GM12891 (cell line): ENCODE measurements at places on chromosomes 1 and 21.
A peak's percentile ranks its signal among the peaks of the same experiment; 100 is the strongest.

- no peak for DNase-seq
Measured at GRCh38 chr1:35386959-35387358, 118.5 kb downstream of the ZMYM4 start.

DNA sequence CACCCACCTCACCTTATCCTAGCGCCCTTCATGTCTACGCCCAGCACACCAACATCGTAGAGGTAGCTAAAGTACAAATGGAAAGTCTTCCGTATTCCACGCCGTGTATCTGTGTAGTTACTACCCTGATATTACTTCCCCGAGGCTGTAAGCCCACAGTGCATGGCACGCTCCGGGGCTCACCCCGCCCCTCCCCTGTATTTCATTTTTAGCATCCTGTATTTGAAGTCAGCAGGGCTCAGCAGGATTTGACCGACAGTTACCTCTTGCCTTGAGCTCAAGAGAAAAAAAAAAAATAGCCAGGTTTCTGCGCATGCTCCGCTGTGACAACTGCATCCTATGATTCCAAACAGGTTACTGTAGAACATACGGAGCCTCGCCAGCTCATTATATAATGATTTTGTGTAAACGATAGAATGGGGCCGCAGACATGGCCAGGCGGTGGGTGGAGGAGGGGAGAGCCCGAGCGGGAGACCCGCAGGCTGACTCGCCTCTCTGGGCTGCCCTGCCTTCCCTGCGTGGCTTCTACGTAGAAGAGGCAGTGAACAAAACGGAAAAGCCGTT lies 1.3 kb downstream of the ABCG1 start:
- no peak for DNase-seq

DNA sequence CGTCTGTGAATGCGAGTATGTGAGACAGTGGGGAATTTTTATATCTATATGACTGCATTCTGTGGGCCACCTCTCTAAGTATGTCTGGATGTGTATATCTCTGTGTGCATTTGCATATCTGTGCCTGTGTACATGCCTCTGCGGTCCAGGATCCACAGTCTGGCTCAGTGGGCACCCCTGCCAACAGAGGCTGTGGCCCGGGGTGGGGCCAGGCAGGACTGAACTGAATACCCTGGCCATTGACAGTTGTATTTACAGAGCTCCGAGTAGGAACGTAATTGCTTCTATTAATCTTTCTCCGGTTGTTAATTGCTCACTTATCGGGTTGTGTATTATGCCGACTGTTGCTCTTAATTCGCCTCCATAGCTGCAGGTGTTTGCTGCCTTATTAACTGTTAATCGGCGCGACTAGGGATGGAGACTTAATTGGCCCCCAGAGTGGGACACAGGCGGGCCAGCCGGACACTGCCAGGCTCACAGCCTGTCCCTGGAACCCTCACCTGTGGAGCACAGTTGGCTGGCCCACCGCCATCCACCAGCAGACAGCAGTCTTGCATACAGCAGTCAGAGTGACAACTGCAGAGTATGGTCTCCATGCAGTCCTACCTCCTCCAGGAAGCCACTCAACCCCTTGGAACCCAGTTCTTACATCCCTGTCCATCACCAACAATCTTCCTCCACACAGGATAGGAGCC lies 22.4 kb upstream of the ADGRB2 start:
- no peak for DNase-seq

DNA sequence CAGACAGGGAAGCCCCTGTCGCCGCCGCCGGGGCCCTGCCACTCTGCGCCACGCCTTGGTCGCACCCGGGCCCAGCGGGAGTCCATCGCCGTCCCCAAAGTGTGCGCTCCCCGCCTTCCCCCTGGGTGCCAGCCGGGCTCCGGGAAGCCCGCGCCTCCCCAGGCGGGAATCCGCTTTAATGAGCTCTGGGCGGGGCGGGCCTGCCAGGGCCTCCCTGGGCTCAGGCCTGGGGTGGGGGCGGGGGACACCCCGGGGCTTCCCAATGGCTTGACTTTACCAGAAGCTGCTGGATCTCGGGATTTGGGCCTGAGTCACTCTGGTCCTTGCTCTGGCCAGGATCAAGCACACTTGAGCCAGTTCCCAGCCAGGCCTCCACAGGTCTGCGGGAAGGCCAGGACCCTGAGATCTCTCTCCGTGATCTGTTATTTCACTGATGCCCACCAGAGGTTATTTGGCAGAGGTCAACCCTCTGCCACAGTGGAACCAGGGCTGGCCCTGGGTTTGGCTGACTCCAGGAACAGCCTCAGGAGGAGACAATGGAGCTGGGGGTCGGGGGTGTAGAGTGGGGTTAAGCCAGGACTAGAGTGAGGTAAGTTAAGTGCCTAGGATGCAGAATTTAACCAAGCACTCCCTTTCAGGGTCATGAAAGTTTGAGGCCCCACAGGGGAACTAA lies 178.4 kb upstream of the EDN2 start:
- DNase-seq = peak; percentile 49

GRCh38 chr1:89739013-89739843 lies 81.6 kb upstream of the LRRC8D start:
- no peak for DNase-seq

GRCh38 chr1:45107782-45108181 lies 95.7 kb downstream of the UROD start:
- DNase-seq = no peak

DNA sequence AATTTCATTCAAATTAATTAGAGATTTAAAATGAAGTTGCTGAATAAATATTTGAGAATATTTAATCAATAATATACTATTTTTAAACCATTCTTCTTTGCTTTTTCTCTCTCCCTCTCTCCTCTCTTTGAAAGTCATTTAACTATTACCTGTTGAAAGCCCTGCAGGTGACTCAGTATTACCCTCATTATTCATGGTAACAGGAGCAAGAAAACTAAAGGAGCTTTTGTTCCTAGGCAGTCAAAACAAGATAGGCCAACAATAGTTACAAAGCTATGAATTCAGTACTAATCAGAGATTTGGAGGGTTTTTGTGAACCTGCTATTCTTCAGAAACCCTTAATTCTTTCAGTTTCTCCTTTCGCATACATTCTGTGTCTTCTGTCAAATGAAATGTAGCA lies 721.3 kb upstream of the NCAM2 start:
- DNase-seq = no peak

DNA sequence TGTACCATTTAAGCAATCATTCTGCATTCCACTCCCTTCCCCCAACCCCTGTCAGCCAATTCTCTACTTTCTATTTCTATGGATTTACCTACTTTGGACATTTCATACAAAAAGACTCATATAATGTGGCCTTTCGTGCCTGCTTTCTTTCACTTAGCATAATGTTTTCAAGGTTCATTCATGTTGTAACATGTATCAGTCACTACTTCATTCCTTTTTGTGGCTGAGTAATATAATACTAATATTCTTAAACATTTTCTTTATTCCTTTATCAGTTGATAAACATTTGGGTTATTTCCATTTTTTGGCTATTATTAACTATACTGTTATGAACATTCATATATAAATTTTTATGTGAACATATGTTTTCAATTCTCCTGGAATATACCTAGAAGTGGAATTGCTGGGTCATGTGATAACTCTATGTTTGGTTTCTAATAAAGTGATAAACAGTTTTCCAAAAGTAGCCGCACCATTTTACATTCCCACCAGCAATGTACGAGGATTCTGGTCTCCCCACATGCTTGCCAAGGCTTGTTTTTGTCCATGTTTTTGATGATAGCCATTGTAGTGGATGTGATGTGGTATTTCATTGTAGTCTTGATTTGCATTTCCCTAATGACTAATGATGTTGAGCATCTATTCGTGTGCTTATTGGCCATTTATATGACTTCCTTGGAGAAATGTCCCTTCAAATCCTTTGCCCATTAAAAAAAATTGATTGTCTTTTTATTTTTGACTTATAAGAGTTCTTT lies 61.9 kb upstream of the GNG12 start:
- no peak for DNase-seq

- no peak for DNase-seq
Measured at GRCh38 chr1:43387976-43388599, 1.5 kb downstream of the MED8 start.

DNA sequence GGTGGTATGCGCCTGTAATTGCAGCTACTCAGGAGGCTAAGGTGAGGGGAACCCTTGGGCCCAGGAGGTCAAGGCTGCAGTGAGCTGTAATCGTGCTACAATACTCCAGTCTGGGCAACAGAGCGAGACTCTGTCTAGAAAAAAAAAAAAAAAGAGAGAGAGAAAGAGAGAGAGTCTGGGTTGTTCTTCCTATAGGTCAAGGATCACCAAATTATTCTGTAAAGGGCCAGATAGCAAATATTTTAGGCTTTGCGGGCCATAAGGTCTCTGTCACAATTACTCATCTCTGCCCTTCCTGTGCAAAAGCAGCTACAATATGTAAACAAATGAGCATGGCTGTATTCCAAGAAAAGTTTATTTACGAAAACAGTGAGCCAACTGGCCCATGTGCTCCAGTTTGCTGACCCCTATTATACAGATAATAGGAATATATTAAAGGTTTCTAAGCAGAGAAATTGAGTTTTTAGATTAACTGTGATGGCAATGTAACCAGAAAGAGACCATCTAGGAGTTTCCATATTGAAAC lies 2.1 kb downstream of the SASS6 start:
- no peak for DNase-seq

DNA sequence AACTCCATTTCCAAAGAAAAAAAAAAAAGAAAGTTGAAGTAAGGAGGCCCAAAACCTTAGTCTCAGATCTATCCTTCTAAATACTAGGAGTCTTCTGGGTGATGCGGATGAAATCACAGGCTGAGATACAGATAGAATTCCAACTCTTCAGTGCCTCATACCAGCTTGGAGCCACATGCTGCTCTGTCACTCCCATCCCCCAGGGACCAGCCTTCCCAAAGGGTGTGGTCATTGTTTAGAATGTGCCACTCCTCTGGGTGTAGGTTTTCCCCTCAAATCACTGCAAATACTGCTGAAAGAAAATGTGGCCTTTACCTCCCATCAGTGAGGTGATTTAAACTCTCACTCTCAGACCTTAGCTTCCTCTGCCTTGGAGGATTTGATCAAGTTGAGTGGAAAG lies 112.9 kb downstream of the CDC7 start:
- no peak for DNase-seq

- no peak for DNase-seq
Measured at GRCh38 chr1:112881742-112882127, 74.3 kb downstream of the SLC16A1 start.

DNA sequence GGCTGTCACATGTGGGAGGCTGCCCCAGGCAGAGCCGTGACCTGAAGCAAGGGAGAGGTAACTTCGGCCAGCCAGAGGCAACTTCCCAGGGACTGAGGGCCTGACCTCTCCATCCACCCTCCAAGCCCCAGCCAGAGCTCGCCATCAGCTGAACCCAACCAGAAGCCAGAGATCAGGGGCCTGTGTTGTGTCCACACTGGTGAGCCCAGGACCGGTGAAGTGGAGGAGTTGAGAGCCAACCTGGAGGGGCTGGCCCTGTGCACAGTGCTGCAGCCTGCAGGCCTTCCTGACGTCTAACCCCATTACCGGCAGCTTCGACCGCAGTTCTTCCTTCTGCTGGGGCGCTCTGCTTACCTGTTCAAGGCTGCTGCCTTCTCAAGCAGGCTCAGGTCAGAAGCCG lies 19.6 kb upstream of the PDE9A start:
- no peak for DNase-seq

GRCh38 chr1:238647877-238648276 lies 738.5 kb upstream of the CHRM3 start:
- no peak for DNase-seq

- no peak for DNase-seq
Measured at GRCh38 chr21:33207449-33208149, 22.1 kb upstream of the IFNAR2 start.

- no peak for DNase-seq
Measured at GRCh38 chr1:155651861-155652661, 36.5 kb downstream of the YY1AP1 start.

DNA sequence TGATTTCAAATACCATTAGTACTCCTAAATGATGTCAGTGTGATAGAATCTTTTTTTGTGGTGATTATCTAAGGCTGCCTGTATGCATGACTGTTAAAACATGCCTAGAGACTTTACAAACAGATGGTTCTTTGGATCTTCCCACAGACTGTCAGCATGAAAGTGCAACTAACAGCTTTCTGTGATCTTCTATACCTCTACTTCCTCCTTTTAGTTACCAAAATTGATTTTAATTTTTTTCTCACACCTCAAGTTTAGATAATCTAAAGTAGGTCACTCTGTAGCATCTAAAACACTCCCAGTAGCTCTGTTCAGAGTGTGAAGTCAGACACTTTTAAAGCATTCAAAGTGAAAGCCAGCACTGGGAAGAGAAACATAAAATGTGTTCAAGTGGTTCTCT lies 534.5 kb downstream of the PTPRC start:
- no peak for DNase-seq

DNA sequence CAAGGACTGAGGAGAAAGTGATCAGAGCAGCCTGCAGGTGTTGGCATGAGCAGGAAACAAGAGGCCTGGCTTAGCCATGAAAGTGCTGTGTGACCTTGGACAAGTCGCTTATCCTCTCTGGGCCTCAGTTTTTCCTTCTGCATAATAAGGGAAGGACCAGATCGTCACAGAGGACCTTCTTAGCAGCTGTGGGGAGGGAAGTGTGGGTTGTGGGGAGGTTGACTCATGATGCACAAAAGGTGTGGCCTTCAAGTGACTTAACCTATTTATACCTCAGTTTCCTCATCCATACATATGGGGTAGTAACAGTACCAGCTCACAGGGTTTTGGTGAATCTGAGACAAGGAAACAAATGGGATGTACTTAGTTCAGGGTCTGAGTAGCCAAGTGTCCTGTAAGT lies 658.8 kb downstream of the MATN1 start:
- DNase-seq = no peak

DNA sequence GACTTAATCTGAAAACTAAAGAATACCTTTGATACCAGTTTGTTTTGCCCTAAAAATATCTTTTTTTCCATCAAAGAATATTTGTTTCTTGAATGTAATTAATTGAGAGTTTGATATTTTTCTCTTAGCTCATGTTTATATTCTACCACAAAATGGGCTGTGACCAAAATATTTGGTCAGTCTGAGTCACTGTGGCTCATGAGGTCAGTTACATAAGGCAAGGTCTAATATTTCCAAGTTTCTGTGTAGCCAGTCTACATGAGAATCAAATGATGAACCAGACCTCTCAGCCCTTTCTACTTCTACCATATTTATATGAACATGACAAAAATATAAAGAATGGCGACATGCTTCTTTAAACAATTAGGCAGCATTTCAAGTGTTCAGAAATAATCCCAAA lies 83.0 kb upstream of the IVNS1ABP start:
- no peak for DNase-seq

DNA sequence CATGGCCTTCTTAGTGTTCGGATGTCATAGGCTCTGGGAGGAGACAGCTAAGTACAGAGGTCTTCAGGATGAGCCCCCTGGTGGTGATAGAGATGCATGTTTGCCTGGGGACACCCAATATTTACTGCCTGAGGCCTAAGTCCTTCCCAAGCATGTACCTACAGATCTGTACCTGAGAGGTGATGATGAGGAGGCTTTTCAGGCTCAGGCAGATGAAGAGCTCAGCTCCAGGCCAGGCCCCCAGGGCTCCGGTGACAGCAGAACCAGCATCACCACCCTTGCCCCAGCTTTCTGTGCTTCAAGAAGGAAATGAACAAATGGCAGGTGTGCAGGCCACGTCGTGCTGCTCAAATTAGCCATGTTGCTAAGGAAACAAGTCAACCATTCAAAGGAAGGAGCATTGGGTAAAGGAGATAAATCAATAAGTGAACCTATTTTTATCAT lies 21.1 kb downstream of the CACNA1E start:
- peak; percentile 46 for DNase-seq
